ENCODE measurements at places on chromosomes 12 and 14. TPM values are rescaled to one million over a fixed set of nuclear protein-coding genes. Genes with fewer than 3 reads are reported as not detected.

Gene SYNDIG1L
- 1.6 TPM for total RNA-seq

Gene GALNT8
- total RNA-seq, result 8.4 TPM

Gene IAPP
- not detected for total RNA-seq

GRCh38 chr12:6074979-6075585, 49.4 kb downstream of the VWF start:
- DNase-seq, result peak; percentile 52

DNA sequence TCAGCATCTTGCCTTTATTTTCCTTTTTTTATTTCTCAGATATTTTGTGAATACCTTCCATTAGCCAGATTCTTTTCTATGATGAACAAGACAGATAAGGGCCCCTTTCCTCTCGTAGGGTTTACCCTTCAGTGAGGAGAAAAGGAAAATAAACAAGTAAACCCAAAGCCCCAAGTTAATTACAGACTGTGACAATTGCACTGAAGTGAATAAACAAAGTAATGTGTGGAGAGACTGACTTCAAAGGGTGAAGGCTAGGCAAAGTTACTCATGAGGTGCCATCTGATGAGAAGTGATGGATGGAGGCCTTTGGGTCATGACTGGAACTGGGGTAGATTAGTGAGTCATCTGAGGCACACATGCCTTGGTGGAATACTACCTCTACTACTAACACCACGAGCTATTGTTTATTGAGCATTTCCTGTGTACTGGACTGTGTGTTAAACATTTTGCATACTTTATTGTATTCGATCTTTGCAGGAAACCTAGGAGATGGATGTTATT, 143.4 kb upstream of the PRICKLE1 start:
- no peak for DNase-seq

GRCh38 chr12:96061864-96062453, 26.6 kb upstream of the LTA4H start:
- peak; percentile 91 for DNase-seq

- no peak for DNase-seq
Measured at GRCh38 chr12:93079271-93079670, 150.2 kb upstream of the EEA1 start.

GRCh38 chr12:93857991-93858447, 180.8 kb downstream of the CRADD start:
- no peak for DNase-seq

Data from GM23338 (cell line).